ENCODE measurements at places on chromosomes 1 and 21. TPM values are rescaled to one million over a fixed set of nuclear protein-coding genes. Genes with fewer than 3 reads are reported as not detected.

ITGB2 gene
- 569 TPM for total RNA-seq

DCST1 gene
- total RNA-seq = not detected

LYPD8 gene
- not detected for total RNA-seq

MX1 gene
- 163 TPM for total RNA-seq

HSD11B1 gene
- 1.2 TPM for total RNA-seq

SPRR2G gene
- not detected for total RNA-seq

GCSAML gene
- not detected for total RNA-seq

C1orf53 gene
- not detected for total RNA-seq

SAMD11 gene
- total RNA-seq = not detected

TMEM52 gene
- 0.48 TPM for total RNA-seq

CYYR1 gene
- not detected for total RNA-seq

ZNF281 gene
- total RNA-seq = 16.6 TPM

INAVA gene
- total RNA-seq = not detected

CASZ1 gene
- total RNA-seq = 8.8 TPM

SYT2 gene
- not detected for total RNA-seq

ATP1A4 gene
- total RNA-seq = not detected

HEYL gene
- not detected for total RNA-seq

PROX1 gene
- not detected for total RNA-seq

NAV1 gene
- total RNA-seq = 2.5 TPM

IVL gene
- not detected for total RNA-seq

WARS2 gene
- total RNA-seq = 10.4 TPM

All from activated naive CD4-positive, alpha-beta T cell treated with anti-CD3 and anti-CD28 coated beads, Interleukin-2, amount 10 ng/mL, durations not matched to agents 5 hours and 36 hours (primary cell).